ENCODE measurements at places on chromosomes 13 and 19.

DNA sequence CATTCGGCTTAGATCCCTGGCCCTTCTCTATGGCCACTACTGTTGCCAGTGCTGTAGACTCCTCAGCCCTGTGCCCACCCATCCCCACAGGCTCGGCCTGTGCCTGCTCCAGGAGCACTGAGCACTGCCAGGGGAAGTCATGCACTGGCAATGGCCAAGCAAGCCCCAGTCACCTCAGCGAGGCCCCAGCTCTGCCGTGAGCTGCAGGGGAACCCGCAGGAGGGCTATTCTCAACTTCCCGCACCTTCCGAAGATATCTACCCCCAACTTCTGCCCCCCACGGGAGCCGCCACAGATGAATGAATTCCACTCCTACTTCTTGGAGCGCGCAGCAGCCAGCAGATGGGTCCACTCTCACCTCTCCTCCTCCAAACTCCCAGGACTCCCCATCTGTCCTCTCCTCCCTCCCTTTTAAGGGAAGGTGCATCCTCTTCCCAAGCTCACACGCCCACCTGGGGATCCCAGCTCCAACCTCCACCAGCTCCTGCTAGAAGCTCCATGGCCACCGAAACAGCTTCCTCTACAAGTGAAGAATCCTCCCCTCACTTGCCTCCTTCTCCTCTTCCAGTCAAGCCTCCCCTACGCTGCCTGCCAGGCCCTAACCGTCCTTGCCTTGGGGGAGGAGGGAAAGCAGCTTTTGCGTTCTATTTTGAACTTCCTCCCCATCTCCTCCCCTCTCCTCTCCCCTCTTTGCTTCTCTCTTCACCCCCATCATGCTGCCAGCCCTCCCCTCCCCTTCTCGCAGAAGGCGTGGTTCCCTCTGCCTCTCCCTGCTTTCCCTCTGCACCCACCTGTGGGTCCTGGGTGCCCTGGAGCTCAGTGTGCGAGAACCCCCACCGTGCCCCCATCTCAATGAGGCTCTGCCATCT, 52.2 kb downstream of the PEPD start:
- no peak for DNase-seq

DNA sequence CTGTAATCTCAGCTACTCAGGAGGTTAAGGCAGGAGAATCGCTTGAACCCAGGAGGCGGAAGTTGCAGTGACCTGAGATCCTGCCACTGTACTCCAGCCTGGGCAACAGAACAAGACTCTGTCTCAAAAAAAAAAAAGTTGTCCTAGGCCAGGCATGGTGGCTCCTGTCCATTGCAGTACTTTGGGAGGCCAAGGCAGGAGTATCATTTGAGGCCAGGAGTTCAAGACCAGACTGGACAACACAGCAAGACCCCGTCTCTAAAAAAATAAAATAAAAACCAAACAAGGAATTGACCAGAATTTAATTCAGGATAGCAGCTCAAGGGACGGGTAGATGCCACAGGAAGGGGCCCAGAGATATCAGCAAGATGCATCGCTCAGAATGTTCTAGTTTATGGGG, 4.9 kb downstream of the SULT2B1 start:
- DNase-seq: no peak

DNA sequence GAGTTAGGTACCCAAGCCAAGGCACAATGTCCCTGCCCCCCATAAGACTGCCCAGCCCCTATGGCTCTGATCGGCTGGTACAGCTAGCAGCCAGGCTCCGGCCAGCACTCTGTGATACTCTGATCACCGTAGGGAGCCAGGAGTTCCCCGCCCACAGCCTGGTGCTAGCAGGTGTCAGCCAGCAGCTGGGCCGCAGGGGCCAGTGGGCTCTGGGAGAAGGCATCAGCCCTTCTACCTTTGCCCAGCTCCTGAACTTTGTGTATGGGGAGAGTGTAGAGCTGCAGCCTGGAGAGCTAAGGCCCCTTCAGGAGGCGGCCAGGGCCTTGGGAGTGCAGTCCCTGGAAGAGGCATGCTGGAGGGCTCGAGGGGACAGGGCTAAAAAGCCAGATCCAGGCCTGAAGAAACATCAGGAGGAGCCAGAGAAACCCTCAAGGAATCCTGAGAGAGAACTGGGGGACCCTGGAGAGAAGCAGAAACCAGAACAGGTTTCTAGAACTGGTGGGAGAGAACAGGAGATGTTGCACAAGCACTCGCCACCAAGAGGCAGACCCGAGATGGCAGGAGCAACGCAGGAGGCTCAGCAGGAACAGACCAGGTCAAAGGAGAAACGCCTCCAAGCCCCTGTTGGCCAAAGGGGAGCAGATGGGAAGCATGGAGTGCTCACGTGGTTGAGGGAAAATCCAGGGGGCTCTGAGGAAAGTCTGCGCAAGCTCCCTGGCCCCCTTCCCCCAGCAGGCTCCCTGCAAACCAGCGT, 3.0 kb upstream of the KMT2B start:
- DNase-seq: no peak

- no peak for DNase-seq
Measured at GRCh38 chr13:101298517-101298916, 117.8 kb downstream of the NALCN start.
